GOT3 (cell line): ENCODE measurements at places on chromosomes 5 and 9.

DNA sequence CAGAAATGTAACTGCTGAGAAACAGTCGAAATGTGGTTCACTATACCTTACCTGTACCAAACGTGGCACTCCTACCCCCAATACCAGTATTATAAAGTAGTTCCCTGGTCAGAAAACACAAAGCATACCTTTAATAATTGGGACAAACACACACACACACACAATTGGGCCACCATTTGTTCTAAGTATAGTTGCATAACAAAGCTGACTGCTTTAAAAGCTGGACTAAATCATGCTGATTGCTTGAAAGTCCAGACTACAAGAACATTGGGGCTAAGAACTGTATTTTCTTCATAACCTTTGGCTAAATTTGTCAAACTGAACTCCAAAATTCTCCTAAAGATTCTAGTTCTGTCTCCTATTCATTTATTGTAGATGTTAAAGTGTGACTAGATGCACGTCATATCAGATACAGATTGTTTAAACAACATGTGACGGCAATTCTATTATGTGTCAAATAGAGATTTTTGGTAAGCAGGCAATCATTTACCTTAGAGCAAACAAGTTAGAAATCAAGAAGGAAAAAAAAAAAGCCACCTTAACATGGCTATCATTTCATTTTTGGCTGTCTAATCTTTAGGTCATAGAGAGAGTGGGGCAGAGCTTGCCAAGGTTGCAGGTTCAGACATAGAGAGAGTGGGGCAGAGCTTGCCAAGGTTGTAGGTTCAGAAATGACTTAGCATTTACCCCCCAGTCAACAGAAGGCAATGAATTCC lies 265.1 kb downstream of the ARL15 start:
- no peak for DNase-seq

DNA sequence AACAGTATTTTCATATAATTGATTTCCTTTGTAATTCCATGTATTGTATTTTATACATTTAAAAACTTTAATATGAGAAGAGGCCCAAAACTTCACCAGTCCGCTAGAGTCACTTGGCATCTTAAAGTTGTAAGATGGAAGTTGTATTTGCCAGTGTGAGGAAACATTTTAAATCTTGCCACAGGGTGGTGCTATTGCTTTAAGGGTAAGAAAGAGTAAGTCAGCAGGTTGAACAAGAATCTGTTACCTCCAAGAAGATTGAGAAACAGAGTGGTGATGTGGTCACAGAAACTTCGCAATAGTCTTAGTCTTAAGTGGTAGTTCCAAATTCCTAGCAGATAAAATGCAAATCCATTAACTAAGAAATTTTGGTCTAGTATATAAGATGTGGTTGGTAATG lies 39.8 kb upstream of the RANBP6 start:
- no peak for DNase-seq

GRCh38 chr5:132662004-132662401 lies 4.0 kb downstream of the IL13 start:
- no peak for DNase-seq

- DNase-seq: no peak
These were observed 213.5 kb downstream of the FANCC start for GRCh38 chr9:95103871-95104580.

- no peak for DNase-seq
These were observed 15.4 kb upstream of the PLEKHG4B start for GRCh38 chr5:76358-77169.

DNA sequence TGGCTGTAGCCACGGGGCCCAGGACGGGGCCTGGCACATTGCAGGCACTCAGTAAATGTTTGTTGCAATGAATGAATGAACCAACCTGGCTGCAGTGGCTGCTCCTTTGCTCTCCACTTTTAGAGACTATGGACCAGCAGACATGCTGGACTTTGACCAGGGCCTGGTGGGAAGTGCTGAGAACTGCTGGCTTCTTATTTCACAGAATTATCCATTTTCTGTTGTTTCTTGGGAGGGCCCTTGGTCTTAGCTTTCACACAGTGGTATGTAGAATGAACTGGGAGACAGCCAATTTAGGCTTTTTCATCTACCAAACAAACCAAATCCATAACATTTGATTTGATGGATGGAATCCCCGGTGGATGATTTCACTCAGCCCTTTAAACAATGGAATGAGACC lies 78.0 kb upstream of the LHFPL2 start:
- no peak for DNase-seq

DNA sequence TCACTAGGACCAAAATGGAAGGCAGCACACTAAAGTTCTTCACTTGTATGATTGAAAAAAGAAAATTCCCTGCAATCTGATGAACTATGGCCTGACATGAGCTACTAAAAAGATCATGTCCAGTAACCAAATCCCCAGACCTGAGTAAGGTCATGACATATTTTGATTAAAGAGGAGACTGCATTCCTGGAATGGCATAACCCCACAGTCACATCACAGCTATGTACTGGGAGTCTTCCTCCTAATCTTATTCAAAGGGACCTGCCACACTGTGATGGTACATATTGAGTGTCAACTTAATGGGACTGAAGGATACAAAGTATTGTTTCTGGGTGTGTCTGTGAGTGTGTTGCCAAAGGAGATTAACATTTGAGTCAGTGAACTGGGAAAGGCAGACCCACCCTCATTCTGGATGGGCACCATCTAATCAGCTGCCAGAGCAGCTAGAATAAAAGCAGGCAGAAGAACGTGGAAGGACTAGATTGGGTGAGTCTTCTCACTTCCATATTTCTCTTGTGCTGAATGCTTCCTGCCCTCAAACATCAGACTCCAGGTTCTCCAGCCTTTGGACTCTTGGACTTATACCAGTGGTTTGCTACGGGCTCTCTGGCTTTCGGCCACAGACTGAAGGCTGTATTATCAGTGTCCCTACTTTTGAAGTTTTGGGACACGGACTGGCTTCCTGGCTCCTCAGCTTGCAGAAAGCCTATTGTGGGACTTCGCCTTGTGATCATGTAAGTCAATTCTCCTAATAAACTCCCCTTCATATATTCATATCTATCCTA lies 345.0 kb downstream of the TMEM38B start:
- DNase-seq: no peak

- DNase-seq: no peak
These were observed 124.9 kb upstream of the ZNF462 start for GRCh38 chr9:106738109-106738508.

GRCh38 chr5:179436321-179437122 lies 91.3 kb upstream of the ADAMTS2 start:
- no peak for DNase-seq

GRCh38 chr9:69623276-69623675 lies 48.9 kb downstream of the APBA1 start:
- DNase-seq: no peak

DNA sequence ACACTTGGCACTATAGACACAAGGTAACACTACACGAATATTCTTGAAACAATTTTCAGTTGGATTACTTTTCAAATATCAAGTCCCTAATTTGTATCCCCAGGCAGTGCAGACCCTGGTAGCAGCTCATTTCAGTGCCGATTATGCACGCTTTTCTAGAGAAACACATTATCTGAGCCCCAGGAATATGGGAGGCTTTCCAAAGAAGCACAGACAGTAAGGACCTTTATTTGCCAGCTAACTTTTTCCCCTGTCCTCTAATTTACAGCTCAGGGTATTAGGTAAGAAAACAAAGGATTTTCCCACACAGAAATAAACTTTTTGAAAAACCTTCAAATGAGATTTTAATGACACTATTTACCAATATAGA lies 852.3 kb upstream of the DMAC1 start:
- no peak for DNase-seq

DNA sequence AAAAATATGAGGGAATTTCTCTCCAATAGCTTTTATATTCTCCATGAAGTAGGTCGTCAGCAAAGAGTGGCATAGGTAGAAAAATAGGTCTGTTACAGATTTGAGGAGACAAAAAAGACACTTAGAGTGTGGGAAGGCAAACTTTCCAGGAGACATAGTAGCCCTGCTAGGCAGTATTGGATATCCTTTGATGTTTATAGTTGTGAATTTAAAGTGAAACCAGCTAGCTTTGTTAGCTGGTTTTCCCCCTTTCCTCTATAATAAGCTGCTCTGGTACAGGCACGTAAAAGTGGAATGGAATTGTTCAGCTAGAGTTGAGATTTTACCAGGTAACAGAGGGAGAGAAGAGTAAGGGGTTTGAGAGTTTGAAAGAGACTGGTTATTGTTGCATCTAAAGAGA lies 17.1 kb upstream of the APC start:
- DNase-seq: no peak

GRCh38 chr9:20805766-20806165 lies 121.7 kb downstream of the FOCAD start:
- no peak for DNase-seq

DNA sequence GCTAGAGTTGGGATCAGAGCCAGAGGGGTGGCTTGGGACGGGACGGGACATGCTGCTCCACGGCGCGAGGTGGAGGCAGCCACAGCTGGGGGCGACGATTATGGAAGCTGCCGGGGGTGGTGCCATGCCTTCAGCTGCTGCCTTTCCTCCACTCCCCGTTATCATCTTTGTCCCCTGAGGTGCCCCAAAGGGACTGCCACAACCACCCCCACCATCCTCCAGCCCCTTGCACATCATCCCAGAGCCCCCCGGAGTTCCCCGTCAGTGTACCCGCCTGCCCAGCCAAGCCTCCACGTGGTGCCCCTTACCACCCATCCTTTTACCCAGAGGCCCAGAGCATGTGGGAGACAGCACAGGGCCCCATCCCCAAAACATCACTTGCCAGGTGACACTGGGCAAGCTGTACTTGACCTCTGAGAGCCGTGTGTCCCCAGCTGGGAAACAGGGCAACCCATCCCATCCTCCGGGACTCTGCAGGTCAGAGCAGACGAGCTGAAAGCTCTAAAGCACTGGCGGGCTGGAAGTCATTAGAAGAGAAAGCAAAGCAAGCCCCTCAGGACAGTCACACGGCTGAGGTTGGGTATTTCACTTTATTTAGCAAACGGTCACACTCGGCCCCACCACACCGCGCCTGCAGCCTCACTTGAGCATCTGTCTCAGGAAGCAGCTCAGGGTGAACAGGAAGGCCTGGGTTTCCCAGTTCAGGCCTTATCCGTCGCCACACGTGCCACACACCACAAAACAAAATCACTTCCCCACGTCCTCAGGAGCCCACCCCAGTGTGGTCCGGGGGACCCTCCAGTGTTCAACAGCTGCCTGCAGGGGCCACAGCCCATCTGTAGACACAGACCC lies 19.5 kb upstream of the MXD3 start:
- no peak for DNase-seq

DNA sequence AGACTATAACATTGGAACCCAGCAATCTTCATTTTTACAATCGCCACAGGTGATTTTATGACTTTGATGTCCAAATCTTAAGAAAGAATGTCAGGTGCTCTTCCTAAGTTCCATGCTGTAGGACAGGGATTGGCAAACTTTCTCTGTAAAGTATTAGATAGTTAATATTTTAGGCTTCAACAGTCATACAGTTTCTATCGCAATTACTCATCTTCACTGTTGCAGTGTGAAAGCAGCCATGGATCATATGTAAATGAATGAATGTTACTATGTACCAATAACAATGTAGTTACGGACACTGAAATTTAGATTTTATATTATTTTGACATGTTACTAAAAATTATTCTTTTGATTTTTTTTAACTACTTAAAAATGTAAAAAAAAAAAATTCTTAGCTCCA lies 169.7 kb downstream of the DTWD2 start:
- DNase-seq: no peak

- no peak for DNase-seq
These were observed 154.0 kb downstream of the WDR70 start for GRCh38 chr5:37532976-37533740.

- no peak for DNase-seq
These were observed 216.7 kb downstream of the SMARCA2 start for GRCh38 chr9:2231829-2232228.

DNA sequence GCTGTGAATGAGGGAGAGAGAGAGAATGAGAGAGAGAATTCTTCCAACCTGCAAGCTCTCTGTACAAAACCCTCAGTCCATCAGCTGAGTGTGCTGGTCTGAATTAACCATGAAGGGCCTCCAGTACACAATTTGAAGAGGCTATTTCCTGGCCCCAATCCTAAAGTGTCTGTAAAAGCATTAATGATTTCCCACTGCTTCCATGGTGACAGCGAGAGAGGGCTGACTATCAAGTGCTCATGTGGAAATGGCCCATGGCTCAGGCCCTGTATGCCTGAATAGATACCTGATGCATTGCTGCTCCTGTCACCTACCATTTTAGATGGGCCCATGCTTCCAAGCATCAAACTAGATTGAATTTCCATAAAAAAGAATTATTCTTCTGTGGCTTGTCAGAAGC lies 592.4 kb downstream of the KIF4B start:
- DNase-seq: no peak

- DNase-seq: no peak
These were observed at the start of gene TERT for GRCh38 chr5:1294835-1295649. Gene TERT, minus strand, starts transcription at chr5:1295068. Its CDS starts 79 bp downstream, at chr5:1294989.
